ENCODE measurements at places on chromosomes 6 and 20. TPM values are rescaled to one million over a fixed set of nuclear protein-coding genes. Genes with fewer than 3 reads are reported as not detected.
A peak's percentile ranks its signal among the peaks of the same experiment; 100 is the strongest.

Gene MUC22
- total RNA-seq, result not detected

Gene DZANK1
- 0.83 TPM for total RNA-seq

Gene CALHM6
- 0.33 TPM for total RNA-seq

Gene PRSS35
- total RNA-seq, result 6.8 TPM

Gene BTN1A1
- total RNA-seq, result not detected

Gene CLPSL2
- total RNA-seq, result not detected

Gene SCUBE3
- total RNA-seq, result under 0.01 TPM

Gene CST4
- 0.17 TPM for total RNA-seq

Gene LHFPL5
- total RNA-seq, result not detected

Gene GRM1
- 0.17 TPM for total RNA-seq

Gene OR12D3
- not detected for total RNA-seq

Gene OXT
- not detected for total RNA-seq

Gene MC3R
- not detected for total RNA-seq

Gene ERVFRD-1
- not detected for total RNA-seq

DNA sequence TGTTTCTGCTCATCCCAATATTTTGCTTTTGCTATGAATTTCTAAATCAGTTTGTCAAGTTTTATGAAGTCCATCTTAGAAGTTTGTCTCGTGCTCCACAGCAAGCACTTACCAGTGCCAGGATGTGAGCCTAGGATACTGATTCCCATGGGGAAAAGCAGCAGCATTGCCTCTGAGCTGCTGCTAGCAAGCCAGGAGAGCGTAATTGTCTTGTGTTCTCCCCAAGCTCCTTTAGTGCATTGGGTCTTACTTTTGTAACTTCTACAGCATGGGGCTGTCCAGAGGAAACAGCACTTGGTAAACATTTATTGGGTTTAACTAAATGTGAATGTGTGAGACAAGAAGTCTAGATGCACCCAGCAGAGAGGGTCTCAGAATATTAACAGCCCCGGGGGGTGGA is 76.1 kb downstream of the RNF182 start:
- DNase-seq, result no peak

GRCh38 chr6:70124882-70125545 is 177.9 kb downstream of the COL9A1 start:
- DNase-seq, result peak; percentile 38

DNA sequence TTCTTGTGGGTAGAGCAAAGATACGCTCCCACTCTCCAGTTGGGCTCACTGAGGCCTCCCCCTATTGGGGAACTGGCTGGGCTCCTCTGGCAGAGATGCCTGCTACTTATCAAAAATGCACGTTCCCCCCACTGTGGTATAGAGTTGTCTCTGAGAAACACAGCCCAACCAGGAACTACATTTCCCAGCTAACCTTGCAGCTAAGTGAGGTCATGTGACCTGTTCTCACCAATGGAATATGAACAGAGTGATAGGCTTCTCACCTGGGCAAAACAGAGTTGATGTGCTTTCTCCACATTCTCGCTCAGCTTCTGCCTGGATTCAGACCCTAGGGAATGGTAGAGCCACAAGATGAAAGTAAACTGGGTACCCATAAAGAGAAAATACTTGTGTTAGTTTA is 49.1 kb upstream of the PTPRT start:
- DNase-seq, result no peak

GRCh38 chr6:38730140-38730862 is 15.2 kb downstream of the DNAH8 start:
- DNase-seq, result no peak

- no peak for DNase-seq
Observed at GRCh38 chr6:70338775-70339174, 35.9 kb upstream of the COL9A1 start.

GRCh38 chr20:23340524-23340923 is 10.1 kb upstream of the NXT1 start:
- DNase-seq, result peak; percentile 83

DNA sequence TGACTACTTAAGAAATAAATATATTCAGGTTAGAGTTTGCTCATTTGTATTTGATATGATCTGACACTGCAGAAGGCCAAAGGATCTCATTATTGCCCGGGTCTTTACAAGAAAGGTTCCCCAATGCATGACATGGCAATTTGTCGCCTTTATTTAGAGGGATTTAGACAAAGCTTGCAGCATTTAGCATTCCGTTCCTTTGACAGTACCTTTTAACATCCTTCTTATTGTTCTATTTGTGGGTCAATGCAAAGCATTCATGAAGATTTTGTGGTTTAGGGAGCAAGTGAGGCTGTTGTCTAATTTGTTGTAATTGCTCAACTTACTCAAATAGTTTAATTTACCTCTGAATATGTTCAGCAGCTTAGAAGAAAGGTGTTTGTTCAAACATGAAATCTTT is 230.8 kb upstream of the FLRT3 start:
- peak; percentile 22 for DNase-seq

GRCh38 chr6:82493467-82493866 is 129.8 kb downstream of the TPBG start:
- no peak for DNase-seq

DNA sequence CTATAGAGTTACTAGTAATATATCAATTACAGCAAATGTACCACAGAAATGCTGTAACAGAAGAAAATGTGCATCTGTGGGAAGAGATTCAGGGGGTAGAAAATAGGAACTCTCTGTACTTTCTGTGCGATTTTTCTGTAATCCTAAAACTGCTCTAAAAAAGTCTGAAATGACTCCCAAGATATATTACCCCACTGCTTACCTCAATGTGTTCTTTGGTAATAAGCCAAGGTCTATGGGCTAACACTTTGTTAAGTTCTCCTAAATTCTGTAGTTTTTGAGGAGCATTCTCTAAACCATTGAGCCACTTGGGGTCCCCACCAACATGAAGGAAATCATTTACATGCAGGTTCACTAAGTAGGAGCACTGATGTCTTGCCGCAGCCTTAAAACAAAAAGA is 94.4 kb downstream of the SESN1 start:
- DNase-seq, result no peak

DNA sequence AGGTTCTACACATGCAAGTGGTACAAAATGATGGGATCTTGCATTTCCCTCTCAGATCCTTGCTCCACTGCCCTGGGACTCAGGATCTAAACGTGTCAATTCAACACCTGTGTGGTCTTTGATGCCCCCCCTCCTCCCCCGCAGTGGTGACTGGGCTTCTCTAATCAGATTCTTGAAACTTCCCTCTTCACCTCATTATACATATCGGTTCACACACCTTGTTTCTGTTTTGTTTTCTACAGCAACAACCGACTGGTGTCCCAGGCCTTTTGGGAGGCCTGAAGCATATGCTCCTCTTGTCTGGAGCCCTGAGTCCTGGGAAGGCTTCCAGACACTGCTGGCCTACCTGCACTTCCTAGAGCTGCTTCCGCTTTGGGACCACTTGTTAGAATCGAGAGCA is 20.0 kb downstream of the SAMD3 start:
- DNase-seq, result no peak

DNA sequence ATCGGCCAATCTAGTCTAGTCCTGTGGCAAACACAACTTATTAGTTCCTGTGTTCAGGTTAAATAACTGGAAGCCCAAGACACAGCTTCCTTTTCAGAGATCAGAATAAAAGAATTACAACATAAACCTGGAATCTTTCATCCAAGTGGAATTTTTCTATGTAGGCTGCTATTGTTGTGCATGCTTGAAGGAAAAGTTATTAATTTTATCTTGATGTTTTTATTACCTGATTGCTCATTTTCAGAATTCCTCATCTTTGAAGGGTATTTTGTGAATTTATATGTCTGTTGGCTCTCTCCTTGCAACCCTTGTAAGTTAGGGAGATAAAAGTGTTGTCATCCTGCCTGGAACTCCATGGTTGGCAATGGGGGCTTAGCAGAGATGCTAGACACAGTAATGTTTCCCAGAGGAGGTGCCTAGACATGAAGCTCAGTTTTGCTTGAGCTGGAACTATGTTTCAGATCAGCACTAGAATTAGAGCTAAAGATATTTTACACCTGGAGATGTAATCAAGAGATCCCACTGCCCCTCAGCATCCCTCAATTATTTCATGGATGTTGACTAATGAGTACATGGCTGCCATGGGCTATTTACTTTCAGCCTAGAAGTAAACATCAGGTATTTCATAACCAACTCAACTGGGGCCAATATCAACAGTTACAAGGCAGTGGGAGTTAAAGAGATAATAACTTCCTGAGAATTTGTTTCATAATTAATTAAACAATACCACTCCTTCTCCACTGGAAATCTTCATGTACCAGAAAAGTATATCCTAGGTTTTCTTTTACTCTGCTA is 367.0 kb upstream of the MARCKS start:
- no peak for DNase-seq

DNA sequence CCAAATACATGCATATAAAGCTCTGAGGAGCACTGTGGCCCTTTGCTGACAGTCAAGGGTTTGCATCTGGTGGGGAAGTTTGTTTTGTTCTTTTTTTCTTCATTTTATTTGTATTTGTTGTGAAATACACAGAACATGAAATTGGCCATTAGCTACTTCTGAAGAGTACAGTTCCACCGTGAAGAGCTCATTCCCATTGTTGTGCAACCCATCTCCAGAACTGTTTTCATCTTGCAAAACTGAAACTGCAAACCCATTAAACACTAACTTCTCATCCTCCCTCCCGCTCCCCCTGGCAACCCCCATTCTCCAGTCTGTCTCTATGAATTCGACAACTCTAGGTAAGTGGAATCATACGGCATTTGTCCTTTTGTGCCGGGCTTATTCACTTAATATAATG is 231.3 kb downstream of the TFAP2C start:
- no peak for DNase-seq

GRCh38 chr6:30304002-30304401 is 22.7 kb upstream of the TRIM39 start:
- no peak for DNase-seq

GRCh38 chr20:16123623-16124022 is 449.6 kb downstream of the KIF16B start:
- DNase-seq, result no peak

DNA sequence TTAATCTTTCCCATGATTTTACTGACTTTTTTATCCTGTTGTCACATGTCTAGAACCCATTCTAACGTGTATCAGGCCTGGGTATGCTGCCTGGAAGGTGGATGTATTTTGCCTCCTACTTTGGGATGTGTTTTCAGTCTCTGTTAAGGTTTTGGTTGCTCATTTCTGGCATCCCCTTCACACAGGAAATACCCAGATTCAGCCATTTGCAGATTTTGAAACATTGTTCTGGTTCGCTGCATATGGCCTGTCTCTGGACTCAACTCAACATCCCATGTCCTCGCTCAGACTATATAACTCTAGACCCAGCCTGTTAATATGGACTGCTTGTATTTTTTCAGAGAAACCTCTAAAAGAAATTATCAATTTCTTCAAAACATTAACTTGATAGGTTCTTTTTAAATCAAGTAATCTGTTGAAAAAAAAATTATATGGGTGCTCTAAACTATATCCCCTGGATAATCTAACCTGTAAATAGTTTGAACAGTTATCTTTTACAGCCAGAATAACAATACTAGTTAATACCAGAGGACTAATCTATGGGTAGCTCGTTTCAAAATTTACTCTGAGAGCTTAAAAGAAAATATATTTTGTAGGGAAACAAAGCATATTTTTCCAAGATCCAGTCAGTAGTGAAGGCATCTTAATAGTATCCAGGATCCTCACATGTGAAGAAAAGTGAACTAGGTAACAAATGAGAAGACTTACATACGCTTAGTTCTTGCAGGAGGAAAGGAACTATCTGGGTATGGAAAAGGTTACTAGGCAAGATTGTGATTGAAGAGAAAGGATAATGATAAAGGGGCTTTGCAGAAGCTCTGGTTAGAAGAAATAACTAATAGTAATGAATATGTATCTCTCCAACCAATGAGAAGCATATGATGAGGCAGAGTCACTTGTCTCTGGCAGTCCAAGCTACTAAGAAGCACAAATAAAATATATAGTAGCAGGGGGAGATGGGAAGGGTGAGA is 23.4 kb upstream of the HLA-DQB1 start:
- DNase-seq, result no peak

- DNase-seq, result peak; percentile 50
Observed at GRCh38 chr20:62804627-62805154, at the start of gene OGFR. Gene OGFR (plus strand): TSS chr20:62804835. CDS start chr20:62804860, 25 bp downstream.

DNA sequence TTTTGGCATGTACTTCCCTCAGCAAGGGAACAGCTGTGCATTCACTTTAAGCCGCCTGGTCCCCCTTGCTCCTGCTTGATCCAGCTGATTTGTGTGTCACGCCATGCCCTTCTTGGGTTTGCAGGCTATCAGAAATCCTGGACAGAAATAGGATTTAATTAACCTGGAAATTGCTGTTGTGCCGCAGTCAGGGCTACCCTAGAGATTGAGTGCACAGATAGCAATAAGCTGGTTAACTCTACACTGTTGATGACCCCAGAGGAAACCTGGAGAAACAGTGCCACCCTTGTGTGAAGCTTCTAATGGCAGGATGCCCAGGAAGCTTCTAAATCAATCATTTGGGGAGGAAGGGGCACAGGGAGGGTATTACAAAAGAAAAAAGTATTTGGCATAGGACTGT is 199.0 kb downstream of the JARID2 start:
- DNase-seq, result no peak

- peak; percentile 76 for DNase-seq
Observed at GRCh38 chr6:17431581-17431980, 38.2 kb downstream of the CAP2 start.

DNA sequence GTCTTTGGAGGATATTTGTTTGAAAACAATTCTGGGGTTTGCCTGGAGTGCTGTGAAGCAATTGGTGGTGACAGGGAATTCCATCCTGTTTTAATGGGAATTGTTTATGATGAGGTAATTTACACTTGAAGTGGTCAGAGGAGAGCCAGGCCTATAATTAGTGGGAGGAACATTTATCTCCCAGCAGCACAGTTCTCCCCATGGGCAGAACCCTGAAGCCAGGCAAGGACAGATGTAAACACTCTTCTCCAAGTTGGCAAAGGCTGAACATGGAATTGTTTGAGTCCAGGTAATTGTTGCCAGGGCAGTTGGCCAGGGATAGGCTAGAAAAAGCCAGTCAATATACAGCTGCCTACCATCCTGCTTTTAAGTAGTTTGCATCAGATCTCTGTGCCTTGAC is 789.7 kb downstream of the FRK start:
- no peak for DNase-seq

- no peak for DNase-seq
Observed at GRCh38 chr20:4193069-4193452, 177.7 kb upstream of the RNF24 start.

DNA sequence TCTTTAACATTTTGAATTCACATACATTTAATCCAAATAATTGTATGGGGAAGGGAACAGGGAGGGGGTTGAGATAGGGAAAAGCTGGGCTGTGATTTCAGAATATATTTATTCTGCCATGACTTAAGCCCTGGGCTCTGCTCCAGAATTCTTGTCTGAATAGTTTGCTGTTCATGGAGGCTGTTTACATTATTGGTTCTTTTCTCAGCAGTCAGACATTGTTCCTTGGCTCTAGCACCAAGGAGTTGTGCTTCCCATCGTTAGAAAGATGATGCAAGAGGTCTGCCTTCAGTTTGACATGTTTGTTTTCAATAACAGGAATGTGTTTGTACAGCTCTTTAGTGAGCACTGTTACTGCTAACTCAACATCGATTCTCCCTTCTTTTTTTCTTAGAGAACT is 198.8 kb upstream of the CDYL start:
- DNase-seq, result peak; percentile 96

GRCh38 chr6:155103816-155104366 is 108.8 kb downstream of the TIAM2 start:
- DNase-seq, result peak; percentile 64

Data from fibroblast of lung (primary cell).